Stimulated activated CD8-positive, alpha-beta memory T cell treated with anti-CD3 and anti-CD28 coated beads, Interleukin-4, amount 100 ng/mL, for 48 hours (primary cell): ENCODE measurements at places on chromosomes 4 and X.

DNA sequence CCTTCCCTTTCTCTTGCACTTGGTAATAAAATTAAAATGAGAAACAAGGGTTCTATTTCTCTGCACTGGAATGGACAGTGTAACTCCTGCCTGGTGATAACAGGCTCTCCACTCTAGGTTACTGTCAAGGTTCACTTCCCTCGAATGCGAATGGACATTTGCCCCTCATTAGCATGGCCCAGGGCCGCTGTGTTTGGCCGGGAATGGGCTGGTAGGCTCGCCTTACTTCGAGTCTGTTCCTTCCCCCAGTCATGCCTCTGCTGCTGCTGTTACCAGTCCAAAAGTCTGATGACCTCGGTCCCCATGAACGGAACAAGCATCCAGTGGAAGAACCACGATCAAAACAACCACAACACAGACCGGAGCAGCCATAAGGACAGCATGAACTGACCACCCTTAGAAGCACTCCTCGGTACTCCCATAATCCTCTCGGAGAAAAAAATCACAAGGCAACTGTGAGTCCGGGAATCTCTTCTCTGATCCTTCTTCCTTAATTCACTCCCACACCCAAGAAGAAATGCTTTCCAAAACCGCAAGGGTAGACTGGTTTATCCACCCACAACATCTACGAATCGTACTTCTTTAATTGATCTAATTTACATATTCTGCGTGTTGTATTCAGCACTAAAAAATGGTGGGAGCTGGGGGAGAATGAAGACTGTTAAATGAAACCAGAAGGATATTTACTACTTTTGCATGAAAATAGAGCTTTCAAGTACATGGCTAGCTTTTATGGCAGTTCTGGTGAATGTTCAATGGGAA, 61.5 kb downstream of the EDNRA start:
- no peak for DNase-seq

DNA sequence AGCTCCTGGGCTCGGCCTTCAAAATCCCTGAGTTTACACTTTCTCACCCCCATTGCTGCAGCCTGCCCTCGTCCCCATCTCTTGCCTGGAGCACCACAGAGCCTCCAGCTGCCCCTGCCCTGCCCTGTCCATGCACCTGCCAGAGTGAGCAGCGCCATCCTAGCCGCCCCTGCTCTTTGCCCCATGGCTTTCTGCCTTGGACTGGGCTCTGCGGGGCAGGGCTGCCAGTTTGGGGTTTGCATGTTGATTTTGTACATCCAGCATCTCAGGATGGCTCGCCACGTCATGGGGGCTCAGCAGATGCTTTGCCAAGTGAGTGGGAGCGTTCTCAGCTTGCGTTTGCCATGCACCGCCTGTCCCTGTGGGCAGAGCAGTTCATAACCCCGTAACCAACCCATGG, 67.1 kb upstream of the HGFAC start:
- no peak for DNase-seq

GRCh38 chrX:57422289-57422688, 135.8 kb downstream of the FAAH2 start:
- no peak for DNase-seq

GRCh38 chrX:77426811-77427210, 20.4 kb upstream of the FGF16 start:
- no peak for DNase-seq

DNA sequence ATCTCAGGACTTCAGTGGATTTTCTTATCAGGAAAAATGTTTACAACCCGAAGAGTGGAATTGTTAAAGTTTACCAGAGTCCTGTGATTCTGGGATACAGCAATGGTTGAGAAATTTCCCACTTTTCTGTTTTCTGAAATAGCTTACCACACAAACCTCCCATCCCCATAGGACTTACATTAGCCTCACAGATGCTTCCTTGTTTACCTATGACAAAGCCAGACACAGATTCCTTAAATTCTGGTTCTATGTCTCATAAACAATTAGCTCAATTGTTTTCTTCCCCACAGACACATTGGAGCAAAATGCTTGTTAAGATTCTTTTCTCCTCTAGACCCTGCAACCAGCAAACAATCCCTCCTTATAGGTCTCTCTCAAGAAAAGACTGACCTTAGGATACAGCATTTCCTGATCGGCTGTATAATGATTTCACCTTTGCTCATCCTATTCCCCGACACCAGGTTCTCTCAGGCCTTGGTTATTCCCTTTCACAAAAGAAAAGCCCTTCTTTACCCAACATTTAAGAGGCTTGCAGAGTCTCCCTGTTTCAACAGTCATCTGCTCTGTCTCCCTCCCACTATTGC, 886.2 kb downstream of the ARAP2 start:
- no peak for DNase-seq

DNA sequence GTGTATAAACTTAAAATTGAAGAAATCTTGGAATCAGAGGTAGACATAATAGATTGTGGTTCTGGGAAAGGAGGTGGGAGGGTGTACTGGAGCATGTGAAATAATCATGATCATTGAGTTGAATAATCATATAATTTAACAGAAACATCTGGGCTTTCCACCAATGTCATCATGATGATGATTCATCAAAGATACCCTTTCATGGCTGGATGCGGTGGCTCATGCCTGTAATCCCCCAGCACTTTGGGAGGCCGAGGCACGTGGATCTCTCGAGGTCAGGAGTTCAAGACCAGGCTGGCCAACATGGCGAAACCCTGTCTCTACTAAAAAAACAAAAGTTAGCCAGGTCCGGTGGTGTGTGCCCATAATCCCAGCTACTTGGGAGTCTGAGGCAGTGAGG, 6.7 kb upstream of the RUFY3 start:
- DNase-seq = no peak

DNA sequence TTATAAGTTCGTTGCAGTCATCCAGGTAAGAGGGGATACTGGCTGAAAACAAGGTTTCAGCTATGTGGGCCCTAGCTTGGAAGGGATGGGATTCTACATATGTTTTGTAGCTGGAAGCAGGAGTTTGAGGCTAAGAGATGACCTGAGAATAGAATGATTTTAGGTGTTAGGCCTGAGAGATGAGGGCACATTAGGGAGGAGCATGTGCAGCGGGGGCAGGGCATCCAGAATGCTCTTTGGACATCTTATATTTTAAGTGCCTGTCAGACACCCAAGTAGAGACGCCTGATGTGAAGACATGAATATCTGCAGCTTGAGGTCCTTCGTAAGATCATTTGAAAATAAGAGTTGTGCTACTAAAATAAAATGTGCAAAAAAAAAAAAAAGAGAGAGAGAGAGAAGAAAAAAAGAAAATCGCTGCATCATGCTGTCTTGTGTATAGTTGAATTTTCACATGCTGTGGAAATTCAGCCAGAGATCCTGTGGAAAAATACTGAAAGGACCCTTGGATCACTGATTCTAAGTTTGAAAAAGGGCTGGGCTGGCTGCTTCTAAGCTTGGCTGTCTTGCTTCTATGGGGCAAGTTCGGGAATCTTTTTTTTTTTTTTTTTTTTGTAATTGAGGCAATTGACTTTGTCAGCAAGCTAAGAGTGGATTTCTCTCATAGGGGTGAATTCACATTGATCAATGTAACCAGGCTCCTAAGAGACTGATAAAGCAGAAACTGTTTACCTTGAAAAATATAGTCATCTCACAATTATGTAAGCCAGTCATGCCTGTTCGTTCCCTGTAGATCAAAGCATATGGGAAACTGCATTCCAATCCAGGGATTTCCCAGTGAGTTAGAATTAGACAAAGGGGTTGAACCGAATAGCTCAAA, 341.0 kb upstream of the GATB start:
- no peak for DNase-seq
